ENCODE measurements at places on chromosomes 4 and X. TPM values are rescaled to one million over a fixed set of nuclear protein-coding genes. Genes with fewer than 3 reads are reported as not detected.

The ELOVL6 gene
- 7.7 TPM for total RNA-seq

DNA sequence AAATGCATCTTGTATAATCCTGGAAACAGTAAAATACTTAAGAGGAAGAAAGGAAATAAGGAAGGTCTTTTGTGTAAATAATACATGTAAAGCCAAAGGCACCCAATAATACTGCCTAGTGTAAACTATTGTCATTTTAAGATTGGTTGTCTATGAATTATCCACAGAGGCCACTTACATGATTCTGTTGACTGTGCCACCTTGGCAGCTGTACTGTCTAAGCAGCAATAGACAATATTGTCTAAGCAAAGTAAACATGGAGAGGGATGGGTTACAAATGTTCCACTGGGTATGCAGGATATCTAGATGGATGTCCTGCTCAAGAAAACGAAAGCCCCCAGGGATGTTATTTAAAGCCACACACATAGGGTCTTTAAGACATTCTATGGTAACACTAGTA is 19.4 kb downstream of the BEND4 start:
- H3K36me3 ChIP-seq, result no peaks in the 10 kb centered on the region
- no peak overlapping the region for H3K27ac ChIP-seq
- no peak overlapping the region for H3K4me3 ChIP-seq
- DNase-seq, result no peak
- H3K4me1 ChIP-seq, result no peaks in the 10 kb centered on the region
- H3K27me3 ChIP-seq, result no peaks in the 10 kb centered on the region

GRCh38 chr4:173461170-173461569 is 62.3 kb upstream of the SCRG1 start:
- H3K27me3 ChIP-seq, result no peaks in the 10 kb centered on the region
- H3K4me3 ChIP-seq, result no peak overlapping the region
- DNase-seq, result no peak
- H3K27ac ChIP-seq, result no peak overlapping the region
- H3K4me1 ChIP-seq, result no peaks in the 10 kb centered on the region
- no peaks in the 10 kb centered on the region for H3K36me3 ChIP-seq

DNA sequence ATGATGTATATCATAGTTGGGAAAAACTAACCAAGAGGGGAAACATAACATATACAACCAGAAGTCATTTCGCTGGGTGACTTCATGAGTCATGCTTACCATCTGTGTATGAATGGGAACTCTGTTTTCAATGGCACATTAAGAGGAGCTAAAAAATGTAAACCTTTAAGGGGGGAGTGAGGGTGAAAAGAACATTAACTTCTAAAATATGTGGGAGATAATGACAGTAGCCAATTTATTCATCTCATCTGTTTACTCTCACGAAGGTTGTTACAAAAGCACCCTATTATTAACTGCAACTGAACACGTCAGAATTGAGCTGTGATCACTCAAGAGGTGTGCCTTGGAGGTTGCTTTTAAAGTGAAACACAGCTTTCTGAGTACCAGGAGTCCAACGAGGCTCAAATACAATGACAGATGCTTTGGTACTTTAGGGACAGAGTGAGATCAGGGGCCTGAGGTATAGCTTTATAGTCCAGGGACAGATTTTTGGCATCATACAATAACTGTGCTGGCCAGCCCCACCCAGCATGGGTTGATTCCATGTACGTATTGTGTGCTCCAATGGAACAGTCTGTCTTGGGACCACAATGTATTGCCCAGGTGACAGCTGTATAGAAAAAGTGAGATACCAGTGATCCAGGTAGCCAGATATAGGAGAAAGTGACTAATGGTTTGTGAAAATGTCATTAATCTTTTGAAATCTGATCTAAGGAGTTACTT is 107.3 kb downstream of the AMMECR1 start:
- H3K4me3 ChIP-seq, result no peak overlapping the region
- H3K27me3 ChIP-seq, result no peaks in the 10 kb centered on the region
- no peak overlapping the region for H3K27ac ChIP-seq
- DNase-seq, result no peak

DNA sequence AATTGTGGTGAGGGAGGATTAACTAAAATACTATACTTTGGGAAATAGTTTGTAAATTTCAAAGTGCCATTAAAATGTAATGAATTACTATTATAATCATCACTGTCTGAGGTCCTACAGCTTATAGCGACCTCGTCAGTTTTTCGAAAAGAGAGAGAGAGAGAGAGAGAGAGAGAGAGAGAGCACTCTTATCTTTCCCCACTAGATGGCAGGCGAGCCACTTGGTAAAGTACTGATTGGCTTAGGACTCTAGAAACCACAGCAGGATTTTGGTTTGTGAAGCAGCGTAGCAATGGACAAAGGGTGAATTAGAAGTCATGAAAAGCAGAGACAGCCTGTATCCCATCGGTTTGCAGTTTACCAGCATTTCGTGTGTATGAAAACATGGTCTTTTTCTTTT is 52.5 kb downstream of the LINC00632 start:
- H3K27me3 ChIP-seq, result peaks cover 13% of the 10 kb centered on the region
- H3K36me3 ChIP-seq, result no peaks in the 10 kb centered on the region
- H3K4me3 ChIP-seq, result no peak overlapping the region
- no peak overlapping the region for H3K27ac ChIP-seq
- peaks cover 6% of the 10 kb centered on the region for H3K4me1 ChIP-seq

DNA sequence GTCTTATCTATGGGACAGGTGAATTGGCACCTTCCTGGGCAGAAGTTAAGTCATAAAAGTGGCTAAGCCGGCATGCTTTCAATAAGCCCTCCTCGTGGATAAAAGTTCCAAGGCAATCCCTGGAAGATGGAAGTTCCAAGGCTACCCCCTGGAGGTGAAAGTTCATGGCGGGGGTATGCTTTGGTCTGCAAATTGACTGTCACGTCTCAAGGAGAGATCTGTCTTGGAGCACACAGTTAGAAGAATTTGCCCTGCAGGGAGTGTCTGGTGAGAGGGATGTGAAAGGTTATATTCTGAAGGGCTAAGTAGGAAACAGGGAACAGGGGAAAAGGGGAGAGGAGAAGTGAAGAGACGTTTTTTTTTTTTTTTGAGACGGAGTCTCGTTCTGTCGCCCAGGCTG is 26.2 kb upstream of the GPR173 start:
- H3K27ac ChIP-seq, result no peak overlapping the region
- H3K4me1 ChIP-seq, result no peaks in the 10 kb centered on the region
- H3K36me3 ChIP-seq, result no peaks in the 10 kb centered on the region
- no peaks in the 10 kb centered on the region for H3K27me3 ChIP-seq
- DNase-seq, result no peak
